Stimulated activated CD8-positive, alpha-beta memory T cell treated with anti-CD3 and anti-CD28 coated beads, Interleukin-4, amount 100 ng/mL, for 4 hours (primary cell): ENCODE measurements at places on chromosomes 11 and 22.

DNA sequence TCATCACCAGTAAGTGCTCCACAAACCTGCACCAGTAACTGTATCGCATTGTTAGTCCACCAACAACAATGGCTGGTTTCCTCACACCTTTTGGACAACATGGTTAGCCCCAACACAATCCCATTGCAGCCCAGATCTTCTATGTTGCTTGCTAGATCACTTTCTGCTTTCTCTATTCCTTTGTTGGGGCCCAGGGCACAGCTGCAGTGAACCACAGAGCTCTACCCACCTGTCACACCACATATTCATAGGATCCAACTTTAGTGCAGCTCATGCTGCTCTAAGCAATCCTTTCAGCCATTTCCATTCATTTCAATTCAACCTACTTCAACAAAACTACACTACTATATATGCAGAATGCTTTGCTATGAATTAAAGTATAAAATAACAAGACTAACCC lies 364.3 kb downstream of the DCDC1 start:
- no peak for DNase-seq

DNA sequence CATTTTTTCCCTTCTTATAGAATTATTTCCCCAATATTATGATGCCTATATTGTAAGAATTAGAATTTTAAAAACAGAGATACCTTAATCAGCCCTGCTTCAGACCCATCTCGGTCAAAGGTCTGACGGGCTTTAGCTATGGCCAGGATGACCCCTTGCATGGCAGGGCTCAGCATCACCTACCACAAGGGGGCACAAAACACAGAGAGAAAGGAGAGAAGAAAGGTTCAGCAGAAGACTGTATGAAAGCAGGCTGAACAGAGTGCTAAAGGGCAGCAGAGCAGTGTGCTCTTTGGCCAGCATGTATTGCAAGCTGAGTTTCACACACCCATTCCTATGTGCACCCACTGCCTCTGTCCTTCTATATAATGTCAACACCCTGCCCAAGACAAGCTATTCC lies 26.8 kb downstream of the CLDN25 start:
- no peak for DNase-seq

- DNase-seq, result no peak
Observed at GRCh38 chr22:44246615-44247326, 66.0 kb downstream of the SHISAL1 start.

GRCh38 chr22:38290347-38290746 lies 17.5 kb upstream of the TMEM184B start:
- no peak for DNase-seq

GRCh38 chr22:44429941-44430587 lies 68.0 kb downstream of the RTL6 start:
- no peak for DNase-seq

GRCh38 chr11:72042064-72042745 lies 38.1 kb downstream of the NUMA1 start:
- no peak for DNase-seq

GRCh38 chr11:32779136-32779535 lies 15.3 kb downstream of the CCDC73 start:
- no peak for DNase-seq
